ENCODE measurements at places on chromosomes 1 and 21.

DNA sequence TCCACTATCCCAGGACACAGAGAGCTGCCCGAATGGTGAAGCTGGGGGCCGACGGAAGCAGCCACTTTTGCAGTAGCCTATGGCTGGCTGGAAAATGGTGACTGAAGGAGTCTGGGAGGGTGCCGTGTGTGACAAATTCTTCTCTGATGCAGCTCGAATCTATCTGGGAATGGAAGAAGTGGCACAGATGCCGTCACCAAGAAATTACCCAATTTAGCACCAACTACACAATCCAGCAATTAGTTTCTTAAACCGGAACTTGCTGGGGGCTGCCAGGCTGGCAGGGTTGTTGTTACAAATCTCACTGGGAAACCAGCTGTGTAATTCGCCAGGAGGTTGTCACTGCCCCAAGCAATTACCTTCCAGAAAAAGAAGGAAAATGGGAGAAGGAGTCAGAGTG, 18.0 kb downstream of the DLGAP3 start:
- DNase-seq = no peak

DNA sequence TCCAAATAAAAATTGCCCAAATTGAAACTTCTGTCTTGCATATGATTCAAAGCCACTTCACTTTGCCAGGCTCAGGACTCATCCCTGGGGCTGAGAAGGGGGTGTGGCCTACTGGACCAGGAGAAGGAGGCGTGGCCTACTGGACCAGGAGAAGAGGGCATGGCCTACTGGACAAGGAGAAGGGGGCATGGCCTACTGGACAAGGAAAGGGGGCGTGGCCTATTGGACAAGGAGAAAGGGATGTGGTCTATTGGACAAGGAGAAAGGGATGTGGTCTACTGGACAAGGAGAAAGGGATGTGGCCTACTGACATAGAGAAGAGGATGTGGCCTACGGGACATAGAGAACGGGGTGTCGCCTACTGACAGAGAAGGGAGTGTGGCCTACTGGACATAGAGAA, 405.3 kb downstream of the RRAGC start:
- no peak for DNase-seq

- peak; percentile 28 for DNase-seq
These were observed 8.9 kb upstream of the LEMD1 start for GRCh38 chr1:205430696-205431305.

GRCh38 chr1:86913896-86914600, at the start of gene SELENOF:
TSS of gene SELENOF (minus strand) at chr1:86914126. CDS start at chr1:86914111, 15 bp downstream.
- peak; percentile 99 for DNase-seq

DNA sequence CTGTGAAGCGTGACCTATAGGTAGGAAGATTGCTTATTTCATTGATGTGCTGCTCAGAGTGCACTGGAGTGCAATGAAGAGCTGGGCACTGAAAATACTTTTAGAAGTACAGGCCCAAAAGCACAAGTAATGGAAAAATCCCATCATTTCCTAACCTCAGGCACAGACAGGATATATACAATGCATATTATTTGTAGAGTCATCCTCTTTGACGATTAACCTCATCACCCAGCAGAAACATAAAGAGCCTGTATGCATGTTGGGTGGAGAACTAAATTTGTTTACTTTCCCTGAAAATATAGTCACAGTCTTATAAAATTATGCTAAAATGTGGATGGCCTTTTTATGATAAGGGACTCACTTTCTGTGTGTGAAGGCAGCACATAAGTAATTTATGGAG, 98.1 kb downstream of the TNNI3K start:
- no peak for DNase-seq

DNA sequence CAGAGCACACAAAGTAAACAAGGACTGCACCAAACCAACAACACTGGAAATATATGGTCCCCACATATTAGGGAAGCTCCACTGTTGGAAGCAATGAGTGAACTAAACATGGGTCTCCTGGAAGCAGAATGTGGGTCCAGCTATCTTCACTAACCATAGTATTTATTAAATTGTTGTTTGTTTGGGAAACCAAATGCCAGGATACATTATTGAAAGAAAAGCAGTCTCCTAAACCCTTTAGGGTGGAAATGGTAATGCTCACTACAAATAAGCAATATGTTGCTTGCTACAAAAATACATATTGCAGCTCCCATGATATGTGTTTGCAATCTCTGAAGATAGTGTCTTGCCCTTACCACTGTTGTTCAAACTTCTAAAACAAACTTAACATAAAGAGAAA, 2.2 kb downstream of the NEGR1 start:
- no peak for DNase-seq

- no peak for DNase-seq
These were observed 20.0 kb downstream of the CCDC185 start for GRCh38 chr1:223413216-223413615.

DNA sequence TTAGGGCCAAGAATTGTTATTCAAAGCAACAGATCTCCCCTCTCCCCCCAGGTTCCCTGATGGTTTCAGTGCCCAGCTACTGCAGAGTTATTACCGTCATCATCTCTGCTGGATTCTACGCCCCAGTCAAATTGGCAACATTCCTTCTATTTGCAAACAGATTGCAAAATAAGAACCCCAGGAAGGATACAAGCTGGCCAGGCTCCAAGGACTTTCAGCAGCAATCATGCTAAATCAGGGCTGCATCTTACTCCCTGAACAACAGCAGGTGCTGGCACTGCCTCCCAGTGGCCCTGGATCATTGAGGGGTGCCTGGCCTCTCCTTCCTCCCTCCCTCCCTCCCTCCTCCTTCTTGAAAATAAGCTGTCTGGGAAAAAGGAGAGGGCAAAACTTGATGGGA, 521.6 kb upstream of the BEND5 start:
- no peak for DNase-seq

- no peak for DNase-seq
These were observed 47.0 kb upstream of the COL6A1 start for GRCh38 chr21:45934554-45934953.

- DNase-seq = no peak
These were observed 252.3 kb upstream of the ZP4 start for GRCh38 chr1:238143038-238143437.

DNA sequence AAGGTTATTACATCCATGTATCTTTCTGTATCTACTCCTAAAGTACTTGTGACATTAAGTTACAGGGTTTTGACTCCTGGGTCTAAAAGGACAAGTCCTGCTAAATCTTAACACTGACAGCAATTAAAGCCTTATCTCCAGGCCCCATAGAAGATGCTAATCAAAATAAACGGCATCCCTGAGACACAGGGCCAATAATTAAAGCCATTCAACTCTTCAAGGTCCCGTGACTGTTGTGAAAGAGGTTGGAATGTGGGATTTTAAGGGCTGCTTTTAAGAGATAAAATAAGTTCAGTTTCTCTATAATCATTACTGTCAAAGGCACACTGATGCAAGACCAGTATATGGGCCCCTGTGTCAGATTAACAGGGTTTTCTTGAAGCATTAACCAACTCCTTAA, 8.3 kb downstream of the DNAI4 start:
- no peak for DNase-seq

GRCh38 chr1:50047916-50048694, 24.4 kb upstream of the AGBL4 start:
- no peak for DNase-seq

DNA sequence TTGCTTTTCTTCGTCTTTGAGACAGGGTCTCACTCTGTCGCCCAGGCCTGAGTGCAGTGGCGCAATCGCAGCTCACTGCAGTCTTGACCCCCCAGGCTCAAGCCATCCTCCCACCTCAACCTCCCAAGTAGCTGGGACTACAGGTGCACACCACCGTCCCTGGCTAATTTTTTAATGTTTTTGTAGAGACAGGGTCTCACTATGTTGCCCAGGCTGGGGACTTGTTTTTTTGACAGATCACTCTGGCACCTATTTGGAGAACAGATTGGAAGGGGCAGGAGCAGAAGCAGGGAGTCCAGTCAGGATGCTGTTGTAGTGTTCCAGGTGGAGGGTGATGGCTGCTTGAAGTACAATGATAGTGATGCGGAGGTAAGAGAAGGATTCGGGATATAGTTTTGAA, 12.7 kb upstream of the KDM4A start:
- DNase-seq = no peak

DNA sequence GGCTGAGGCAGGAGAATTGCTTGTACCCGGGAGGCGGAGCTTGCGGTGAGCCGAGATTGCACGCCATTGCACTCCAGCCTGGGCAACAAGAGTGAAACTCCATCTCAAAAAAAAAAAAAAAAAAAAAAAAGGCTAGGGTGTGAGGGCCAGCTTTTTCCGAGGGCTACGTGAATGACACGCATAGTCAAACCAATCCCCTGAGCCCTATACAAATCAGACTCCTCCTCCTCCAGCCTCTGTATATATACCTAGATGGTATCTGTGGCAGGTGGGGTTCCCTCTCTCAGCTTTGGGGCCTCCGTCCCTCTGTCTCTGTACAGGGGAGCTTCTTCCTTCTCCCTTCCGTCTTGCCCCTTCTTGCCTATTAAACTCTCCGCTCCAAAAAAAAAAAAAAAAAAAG, 6.7 kb downstream of the S100A16 start:
- no peak for DNase-seq

DNA sequence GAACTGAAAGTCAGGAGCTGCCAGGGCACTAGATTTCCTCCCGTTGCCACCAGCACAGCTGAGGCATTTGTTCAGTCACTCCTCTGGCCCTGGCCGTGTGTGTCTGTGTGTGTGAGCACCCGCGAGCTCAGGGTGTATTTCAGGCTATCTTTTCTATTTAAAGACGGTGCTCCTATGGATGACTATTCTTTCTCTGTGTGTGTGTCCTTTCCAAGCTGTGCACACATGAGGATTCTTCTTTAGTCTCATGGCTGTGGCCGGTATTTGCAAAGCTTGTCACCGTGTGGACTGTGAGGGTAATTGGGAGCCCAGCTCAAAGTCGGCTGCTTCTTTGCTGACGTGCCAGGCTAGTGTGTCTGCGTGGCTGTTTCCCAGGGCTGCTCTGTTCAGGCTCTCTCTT, 3.0 kb upstream of the KCND3 start:
- no peak for DNase-seq

- DNase-seq = no peak
These were observed at the start of gene GBP4 for GRCh38 chr1:89198491-89199072. TSS of gene GBP4 (minus strand) at chr1:89198942. CDS start at chr1:89198834, 108 bp downstream.

GRCh38 chr1:229885568-229886495, 181.2 kb upstream of the GALNT2 start:
- no peak for DNase-seq

DNA sequence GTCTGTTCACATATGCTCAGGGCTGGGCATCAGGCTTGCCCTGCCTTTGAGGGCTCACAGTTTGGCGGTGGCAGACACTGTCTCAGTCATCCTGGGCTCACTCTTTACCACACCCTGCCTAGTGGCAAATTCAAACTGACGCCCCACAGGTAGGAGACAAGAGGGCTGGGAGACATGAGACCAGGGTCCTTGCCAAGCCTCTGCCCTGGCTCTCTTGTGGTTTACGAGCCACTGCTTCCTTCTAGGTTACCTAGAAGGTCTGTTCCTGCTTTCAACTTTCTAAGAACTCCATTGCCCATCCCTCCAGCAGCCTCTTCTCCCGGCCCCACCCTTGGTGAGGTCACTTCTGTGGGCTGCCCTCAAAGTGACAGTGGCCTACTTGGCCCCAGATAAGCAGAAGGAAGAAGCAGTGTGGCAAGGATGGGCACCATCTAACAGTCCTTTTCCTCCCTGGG, 10.5 kb downstream of the KIF21B start:
- no peak for DNase-seq

DNA sequence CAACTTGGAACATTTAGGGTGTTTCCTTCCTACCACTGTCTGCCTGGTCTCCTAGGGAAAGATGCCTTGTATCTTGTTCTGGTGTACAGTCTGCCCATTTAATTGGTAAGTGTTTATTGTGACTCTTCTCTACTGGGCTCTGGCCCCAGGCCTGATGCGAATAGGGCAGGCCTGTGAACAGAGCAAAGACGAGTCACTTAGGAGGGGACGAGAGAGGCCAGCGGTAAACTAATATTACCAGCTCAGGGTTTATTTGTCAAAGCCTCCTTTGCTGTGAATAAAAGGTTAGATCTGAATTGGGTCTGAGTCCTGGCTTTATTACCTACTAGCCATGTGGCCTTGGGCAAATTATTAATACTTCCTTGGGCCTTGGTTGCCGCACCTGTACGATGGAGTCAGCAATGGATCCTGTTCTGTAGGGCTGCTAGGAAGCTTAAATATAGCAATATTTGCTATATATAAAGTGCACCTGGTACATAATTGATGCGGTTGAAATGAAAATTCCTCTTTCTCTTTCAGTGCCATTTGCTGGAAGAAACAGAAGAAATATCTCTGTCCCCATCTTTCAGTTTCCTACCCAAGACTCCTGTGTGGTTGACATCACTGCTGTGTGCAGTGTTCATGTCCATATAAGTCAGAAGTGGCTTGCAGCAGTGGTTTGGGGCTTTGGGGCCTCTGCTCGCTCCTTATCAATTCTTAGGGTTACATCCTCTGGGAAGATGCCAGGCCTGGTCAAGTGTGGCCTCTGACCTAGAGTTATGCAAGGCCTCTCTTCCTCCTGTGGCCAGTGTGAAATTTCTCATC, 32.4 kb downstream of the MAPKAPK2 start:
- DNase-seq = no peak

GRCh38 chr1:232942413-232943294, 7.8 kb upstream of the NTPCR start:
- no peak for DNase-seq

- no peak for DNase-seq
These were observed 586.2 kb upstream of the ADGRL4 start for GRCh38 chr1:79592707-79593106.

- DNase-seq = no peak
These were observed 10.2 kb downstream of the SETSIP start for GRCh38 chr1:92065042-92065441.

DNA sequence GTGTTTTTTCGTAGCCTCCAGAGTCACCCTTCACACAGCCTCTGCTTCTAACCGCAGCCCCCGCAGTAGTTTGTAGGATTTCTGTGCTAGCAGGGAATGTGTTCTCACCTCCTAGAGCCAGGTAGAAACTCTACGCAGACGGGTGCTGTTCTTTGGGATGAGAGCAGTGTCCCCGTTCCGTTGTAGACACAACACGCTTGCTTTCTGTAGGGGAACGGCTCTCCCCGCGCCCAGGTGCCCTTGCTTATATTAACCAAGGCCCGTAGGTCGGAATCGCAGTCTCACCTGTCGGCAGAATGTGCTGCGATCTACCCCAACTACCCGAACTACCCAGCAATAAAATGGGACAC, 111.8 kb upstream of the NBPF11 start:
- DNase-seq = no peak

DNA sequence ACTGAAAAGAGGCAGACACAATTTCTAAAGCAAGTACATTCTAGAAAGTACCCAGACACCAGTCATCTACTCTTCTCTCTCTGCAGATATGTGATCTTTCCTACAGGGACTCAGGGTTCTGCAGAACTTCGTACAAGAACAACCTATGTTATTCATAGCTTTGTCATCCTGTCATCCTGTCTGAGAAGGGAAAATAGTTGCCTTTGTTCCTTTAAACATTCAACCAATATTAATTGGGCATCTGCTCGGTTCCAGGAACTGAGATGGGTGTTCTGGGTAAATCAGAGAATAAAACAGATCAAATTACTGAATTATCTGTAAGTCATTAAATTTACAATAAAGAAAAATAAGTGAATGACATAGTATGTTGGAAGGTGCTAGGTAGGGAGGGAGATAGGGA, 504.9 kb downstream of the MATN1 start:
- DNase-seq = no peak

- DNase-seq = no peak
These were observed 47.6 kb downstream of the KDM5B start for GRCh38 chr1:202760589-202760988.
